ENCODE measurements at places on chromosomes 16 and 17.

- no peak for DNase-seq
Observed at GRCh38 chr17:65328567-65328966, 191.4 kb downstream of the RGS9 start.

GRCh38 chr16:1818873-1819525 lies 7.6 kb downstream of the HAGH start:
- DNase-seq = no peak

DNA sequence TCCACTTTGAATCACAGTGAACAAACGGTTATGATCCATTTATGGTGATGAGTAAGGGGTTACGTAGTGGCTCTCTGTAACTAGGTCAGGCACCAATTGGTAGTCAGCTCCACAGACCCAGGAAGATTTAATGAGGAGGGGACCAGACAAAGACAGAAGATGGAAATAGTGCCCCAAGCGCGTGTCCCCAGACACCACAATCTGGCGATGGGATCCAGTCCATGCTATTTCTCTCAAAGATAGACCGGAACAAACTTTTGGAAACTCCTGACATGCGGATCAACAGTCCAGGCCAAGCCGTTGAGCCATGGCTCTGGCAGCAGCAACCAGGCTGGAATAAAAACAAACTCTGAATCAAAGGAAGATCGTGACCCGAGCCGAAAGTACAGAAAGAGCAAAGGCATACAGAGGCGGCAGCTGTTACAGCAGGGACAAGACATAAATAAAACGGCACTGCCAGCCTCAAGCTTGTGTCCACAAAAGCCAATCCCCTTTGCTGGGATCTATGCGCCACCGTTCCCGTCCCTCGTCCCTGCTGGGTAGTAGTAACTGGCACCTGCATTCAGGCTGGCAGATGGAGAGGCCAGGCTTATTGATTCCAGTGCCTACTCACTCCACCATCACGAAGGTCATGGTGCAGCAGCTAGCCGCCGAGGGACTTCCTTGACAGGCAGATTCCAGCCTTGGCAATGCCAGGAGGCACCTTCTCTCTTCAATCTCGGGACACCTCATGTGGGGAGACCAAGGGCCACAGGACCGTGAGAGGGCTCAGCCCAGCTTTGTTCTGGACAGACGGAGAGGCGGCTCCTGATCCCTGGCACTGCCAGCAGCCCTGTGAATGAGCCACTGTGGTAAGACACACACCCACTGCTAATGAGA lies 50.2 kb downstream of the CDH11 start:
- no peak for DNase-seq

- DNase-seq = no peak
Observed at GRCh38 chr16:6558126-6558525, 774.5 kb upstream of the RBFOX1 start.

DNA sequence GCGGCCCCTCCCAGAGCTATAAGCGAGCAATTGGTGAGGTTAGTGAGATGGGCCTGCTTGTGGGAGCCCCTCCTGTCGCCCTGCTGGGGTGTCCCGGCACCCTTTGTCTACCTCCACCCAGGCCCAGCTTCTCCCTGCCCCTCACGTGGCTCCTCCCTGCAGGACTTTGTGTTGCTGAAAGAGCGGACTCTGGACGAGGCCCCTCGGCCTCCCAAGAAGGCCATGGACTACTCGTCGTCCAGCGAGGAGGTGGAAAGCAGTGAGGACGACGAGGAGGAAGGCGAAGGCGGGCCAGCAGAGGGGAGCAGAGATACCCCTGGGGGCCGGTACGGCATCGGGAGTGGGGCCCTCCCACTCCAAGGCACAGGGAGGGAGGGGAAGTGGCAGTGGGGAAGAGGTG lies 6.1 kb upstream of the C17orf107 start:
- no peak for DNase-seq

GRCh38 chr17:51165680-51166197 lies 472 bp upstream of the NME2 start:
- DNase-seq = no peak

DNA sequence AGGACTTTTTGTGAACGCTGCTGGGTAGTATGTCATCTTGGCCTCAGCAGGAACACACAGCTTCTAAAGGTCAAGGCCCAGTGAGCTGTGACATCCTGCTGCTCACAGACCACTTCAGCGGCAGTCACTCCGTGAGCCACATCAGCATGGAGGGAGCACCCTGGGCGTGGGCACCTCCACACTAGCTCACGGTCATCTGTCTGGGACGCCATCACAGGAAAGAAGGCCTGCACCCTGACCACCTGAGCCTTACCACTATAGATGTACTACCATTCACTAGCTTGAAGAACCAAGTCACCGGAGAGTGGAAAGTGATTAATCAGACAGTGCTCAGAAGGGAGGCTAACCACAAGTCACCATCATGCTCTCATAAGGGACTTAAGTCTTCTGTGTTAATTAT lies 3.3 kb downstream of the AXIN1 start:
- DNase-seq = no peak

DNA sequence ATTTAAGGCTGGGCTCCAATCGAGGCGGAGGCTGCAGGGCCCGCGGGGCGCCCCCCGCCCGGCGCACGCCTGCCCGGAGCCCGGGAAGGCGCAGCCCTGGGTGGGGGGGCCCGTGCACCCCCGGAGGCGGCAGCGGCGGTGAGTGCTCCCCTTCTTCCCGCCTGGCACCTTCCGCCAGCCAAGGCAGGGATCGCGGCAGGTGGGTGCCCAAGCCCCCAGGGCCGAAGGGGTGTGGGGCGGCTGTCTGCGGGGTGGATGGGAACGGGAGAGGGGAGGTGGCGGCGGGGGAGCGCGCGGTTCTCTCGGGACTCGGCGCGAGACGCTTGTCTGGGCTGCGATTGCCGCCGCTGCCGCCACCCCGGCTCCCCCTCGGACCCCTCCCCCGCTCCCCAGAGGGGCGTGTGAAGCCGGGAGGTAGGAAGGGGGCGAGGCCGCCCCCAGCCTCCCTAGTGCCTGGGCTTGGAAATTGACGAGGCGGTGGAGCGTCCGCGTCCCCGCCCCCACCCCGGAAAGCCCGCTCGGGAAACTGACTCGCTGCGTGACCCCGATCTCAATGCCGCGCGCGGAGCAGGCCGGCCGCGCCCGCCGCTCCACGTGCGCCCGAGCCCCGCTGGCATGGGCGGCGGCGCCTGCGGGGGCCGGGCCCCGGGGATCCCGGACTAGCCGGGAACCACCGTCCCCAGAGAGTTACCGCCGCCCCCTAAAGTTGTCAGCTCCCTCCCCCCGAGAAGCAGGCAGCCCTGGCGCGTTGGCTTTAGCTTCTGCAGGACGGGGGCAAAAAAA lies 231.5 kb downstream of the MRTFB start:
- no peak for DNase-seq
